ENCODE measurements at places on chromosomes 2 and 18.

- no peak for DNase-seq
These were observed 461.0 kb upstream of the HNRNPA3 start for GRCh38 chr2:176751314-176752227.

- no peak for DNase-seq
These were observed 36.6 kb downstream of the DARS1 start for GRCh38 chr2:135948642-135949355.

GRCh38 chr18:63539904-63540510 lies 2.2 kb upstream of the SERPINB12 start:
- DNase-seq, result no peak

GRCh38 chr2:60216452-60216995 lies 336.9 kb downstream of the BCL11A start:
- no peak for DNase-seq
